ENCODE measurements at places on chromosomes 12 and 14.
A peak's percentile ranks its signal among the peaks of the same experiment; 100 is the strongest.

- peak; percentile 75 for DNase-seq
These were observed 325 bp downstream of the CRIP1 start for GRCh38 chr14:105486974-105487448.

DNA sequence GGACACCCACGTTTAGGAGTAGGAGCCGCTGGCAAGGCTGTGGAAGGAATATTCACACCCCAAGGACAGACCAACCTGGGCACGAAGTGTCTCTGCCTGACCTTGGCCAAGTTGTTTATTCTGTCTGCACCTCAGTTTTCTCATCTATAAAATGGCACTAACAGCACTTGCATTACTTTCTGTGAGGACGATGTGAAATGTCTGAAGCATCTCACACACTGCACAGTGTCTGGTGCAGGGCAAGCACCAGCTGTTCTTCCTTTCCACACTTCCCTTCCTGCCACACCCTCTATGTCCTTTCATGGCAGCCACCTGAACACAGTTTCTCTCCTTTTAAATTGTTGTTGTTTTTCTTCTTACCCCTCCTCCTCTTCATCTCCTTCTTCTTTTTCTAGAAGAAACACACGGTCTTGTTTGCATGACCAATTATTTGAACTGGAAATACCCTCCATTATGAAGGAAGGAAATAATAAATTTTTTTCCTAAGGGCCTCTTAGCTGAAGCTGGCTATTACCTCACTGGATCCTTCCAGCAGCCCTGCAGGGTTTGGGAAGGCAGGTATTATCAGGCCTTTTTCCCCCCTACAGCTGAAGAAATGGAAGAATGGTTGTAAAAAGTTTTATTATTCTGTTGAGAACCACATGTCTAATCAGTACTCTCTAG is 42.9 kb upstream of the ATP23 start:
- DNase-seq, result no peak

DNA sequence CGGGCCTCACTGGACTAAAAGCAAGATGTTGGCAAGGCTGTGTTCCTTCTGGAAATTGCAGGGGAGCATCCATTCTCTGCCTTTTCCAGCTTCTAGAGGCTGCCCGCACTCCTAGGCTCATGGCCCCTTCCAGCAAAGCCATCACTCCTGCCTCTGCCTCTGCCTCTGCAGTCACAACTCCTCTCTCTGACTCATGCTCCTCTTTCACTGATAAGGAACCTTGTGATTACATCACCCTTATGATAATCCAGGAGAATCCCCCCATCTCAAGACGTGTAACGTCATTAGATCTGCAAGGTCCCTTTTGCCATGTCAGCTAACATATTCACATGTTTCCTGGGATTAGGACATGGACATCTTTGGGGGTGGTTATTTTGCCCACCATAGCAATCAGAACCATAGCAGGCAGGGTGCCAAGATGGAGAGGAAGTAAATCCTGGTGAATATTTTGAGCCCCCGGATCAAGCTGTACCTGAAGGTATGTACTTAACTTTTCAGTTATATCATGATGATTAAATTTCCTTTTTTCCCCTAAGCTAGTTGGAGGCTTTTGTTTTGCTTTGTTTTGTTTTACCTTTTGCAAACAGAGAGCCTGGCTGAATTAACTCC is 123.6 kb downstream of the SCARB1 start:
- no peak for DNase-seq

- no peak for DNase-seq
These were observed 25.1 kb upstream of the LTBP2 start for GRCh38 chr14:74637178-74637550.

DNA sequence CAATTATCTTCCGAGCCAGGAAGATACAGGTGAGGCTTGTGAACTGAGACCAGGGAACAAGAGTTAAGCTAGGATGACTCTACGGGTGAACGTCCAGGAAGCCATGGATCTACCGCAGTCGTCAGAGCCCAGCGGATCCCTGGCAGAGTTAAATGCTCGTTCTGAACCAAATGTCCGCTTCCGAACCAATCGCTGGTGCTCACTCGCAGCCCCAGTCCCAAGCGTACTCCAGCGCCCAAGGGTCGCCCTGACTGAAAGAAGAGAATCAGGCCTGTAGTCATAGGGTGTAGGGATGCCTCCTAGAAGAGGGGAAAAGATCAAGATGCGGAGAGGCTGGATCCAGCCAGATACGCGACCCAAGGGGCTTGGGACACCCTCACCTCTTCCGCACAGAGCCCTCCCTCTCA is 283 bp downstream of the VIPAS39 start:
- no peak for DNase-seq

GRCh38 chr14:72401101-72401625 is 468.9 kb downstream of the RGS6 start:
- DNase-seq, result no peak

- DNase-seq, result no peak
These were observed 31.1 kb upstream of the NUBPL start for GRCh38 chr14:31530136-31530535.

GRCh38 chr12:53991077-53991460 is 6.1 kb downstream of the HOXC10 start:
- peak; percentile 89 for DNase-seq

DNA sequence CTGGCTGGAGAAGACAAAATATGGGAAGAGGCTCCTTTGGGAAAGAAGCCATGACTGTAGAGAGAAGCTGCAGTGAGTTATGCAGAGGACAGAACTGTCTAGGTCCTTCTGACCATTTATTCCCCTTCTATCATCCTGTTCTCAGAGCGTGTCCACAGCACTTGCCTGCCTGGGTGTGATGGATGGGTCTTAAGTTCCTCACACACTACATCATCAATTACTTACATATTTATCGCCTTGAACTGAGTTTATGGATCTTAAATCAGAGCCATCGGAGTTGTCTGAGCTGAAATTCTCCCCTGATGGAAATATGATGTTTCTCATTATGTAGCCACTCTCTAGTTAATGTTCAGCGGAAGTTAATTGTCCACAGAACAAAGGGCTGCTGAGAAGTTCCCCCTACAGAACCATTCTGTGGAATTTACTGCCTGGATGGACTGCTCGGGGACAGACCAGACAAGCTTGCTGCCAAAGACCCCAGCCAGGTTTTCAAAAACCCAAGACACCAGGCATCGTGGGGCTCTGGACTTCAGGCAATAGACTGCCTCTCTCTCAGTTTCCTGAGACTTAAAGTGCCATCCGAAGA is 232.5 kb upstream of the NOS1 start:
- no peak for DNase-seq

DNA sequence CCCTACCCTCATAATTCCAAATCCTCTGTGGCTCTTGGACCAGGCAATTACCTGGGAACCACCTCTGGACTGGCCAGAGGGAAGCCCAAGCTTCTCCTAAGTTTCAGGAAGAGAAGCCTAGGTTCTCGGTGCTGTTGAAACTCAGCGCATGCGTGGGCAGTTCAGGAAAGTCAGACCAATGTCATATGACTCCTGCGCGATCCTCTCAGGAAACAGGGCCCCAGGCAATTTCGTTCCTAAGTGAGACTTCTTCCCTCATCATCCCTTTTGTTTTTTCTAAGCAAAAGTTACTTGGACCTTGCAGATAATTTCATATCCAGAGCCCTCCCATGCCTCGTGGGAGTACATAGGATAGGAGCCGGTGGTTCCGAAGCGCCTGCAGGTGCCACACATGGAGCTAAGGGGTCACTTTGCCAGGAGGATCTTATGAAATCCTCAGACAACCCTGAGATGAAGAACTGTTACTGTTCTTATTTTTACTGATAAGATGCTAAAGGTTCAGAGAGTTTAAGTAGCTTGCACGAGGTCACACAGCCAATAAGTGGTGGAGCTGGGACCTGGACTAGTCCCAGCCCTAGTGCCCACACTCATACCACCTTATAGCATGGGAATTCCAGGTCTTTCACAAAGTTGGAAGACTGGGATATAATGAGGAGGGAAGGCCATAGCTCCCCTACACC is 168.2 kb downstream of the ZFP36L1 start:
- no peak for DNase-seq

- no peak for DNase-seq
These were observed 47.3 kb upstream of the PAWR start for GRCh38 chr12:79737875-79738718.

DNA sequence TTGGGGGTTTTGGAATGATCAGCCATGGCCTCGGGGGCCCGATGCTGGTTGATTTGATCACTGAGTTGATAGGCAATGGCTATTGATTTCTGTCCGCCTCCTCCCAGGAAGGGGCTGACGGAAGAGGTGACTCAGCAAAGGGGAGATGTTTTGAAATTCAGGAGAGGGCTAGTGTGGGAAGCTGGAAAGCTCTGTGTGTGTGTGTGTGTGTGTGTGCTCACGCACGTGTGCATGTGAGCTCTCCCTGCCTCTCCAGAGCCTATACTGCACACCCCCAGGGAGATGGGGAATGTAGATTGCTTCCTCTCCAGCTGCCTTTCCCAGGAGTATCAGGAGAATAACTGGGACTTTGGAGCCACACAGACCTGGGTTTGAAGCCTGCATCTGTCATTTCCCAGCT is 184.9 kb upstream of the MYL2 start:
- DNase-seq, result no peak

DNA sequence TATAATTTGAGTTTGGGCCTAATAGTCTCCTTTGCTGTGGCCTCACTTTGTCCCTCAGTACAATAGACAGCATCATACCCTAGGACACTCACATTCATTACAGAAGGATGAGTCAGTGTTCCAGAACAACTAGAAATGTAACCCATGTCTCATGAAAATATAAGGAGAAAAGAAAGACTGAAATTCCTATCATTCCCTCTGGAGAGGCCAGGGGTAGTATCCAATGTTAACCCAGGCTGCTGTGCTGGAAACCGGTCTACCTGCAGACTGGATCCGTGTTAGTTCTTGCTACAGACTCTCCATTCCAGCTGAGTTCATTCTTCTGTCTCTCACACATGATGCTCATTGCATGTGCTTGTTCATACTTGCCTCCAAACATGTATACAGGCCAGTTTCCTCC is 75.8 kb upstream of the HOXC13 start:
- no peak for DNase-seq

DNA sequence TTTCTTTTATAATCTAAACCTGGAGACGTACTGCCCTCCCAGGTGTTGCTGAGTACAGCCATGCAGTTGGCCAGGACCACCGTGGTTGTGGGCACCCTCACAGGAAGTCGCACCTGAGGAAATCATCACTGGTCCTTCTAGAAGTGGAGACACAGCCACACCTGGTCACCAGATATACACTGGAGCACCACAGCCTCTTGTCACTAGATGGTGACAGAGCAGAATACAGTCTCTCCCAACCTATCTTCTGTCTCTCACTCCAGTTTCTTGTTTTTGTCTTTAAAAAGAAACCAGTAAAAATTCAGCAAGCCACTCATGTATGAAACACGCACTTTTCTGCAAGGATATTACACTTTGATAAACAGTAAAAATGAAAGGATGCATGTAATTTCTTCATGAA is 43.1 kb upstream of the GPHB5 start:
- no peak for DNase-seq

DNA sequence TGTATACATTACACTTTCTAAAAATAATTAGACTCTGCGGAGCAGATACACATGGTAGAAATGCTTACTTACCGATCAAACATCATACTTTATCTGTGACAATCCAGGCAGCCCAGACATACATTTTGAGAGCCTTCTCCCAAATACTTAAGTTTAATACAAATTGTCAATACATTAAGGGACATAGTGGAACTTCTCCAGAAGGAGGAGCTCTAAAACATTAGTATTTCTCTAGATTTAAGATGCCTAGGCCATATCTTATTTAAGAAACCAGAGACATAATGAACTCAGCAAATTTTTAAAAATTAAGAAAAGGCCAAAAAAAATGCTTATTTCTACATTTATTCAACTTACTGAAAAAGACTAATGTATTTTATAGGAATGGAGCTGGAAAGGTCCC is 16.1 kb downstream of the ACSM4 start:
- DNase-seq, result no peak

GRCh38 chr14:22919601-22919921 is 612 bp upstream of the RBM23 start:
- DNase-seq, result no peak

GRCh38 chr12:131397493-131398181 is 313.3 kb upstream of the SFSWAP start:
- DNase-seq, result no peak

DNA sequence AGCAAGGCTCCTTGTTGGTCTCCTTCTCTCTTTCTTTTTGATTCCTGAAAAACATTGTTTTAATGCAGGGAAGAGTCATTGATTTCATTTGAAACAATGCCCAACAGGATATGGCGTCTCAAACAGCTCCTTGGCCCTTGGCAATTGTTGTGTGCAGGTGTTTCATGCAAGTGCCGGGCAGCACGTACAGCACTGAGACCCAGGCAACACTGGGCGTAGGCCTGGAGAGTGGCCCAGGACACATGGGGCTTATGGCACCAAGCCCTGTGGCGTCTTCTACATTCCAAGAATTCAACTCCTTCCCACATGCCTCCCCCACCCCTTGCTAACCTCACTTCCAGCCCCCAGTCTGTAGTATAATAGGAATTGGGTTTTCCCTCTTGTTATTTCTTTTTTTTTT is 230.4 kb downstream of the SPTSSA start:
- no peak for DNase-seq

GRCh38 chr14:101197595-101198397 is 294.3 kb upstream of the RTL1 start:
- DNase-seq, result no peak

GRCh38 chr14:45254771-45255170 is 1.8 kb upstream of the MIS18BP1 start:
- no peak for DNase-seq

DNA sequence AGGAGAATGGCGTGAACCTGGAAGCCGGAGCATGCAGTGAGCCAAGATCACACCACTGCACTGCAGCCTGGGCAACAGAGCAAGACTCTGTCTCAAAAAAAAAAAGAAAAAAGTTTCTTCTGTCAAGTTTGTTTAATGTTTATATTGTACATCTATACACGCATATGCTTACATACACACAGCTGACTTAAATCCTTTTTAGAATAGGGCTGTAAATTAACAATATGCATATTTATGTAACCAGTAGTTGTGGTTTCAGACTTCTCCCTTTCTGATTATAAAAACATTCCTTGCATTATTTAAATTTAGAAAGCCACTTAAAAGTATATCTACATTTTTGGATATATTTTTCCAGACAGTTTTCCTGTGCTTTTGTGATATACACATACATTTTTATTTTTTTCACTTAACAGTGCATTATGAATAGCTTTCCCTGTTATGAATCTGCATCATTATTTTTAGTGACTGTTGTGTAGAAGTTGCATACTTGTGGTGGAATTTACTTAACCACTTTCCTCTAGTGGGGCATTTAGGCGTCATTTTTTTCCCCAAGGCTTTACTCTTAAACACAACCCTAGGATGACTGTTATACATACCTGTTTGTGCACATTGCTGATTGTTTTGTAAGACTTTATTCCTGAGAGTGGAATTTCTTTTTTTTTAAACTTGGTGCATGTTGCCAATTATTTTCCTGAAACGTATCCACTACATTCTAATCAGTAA is 29.4 kb downstream of the POLR3B start:
- DNase-seq, result no peak

GRCh38 chr14:104011824-104012517 is 69.6 kb upstream of the RD3L start:
- no peak for DNase-seq

GRCh38 chr14:51972566-51972965 is 16.8 kb upstream of the RTRAF start:
- DNase-seq, result no peak
